ENCODE measurements at places on chromosomes 3 and 15. TPM values are rescaled to one million over a fixed set of nuclear protein-coding genes. Genes with fewer than 3 reads are reported as not detected.
A peak's percentile ranks its signal among the peaks of the same experiment; 100 is the strongest.

The CCR3 gene
- not detected for total RNA-seq

The SCG5 gene
- total RNA-seq: 0.80 TPM

The TMEM207 gene
- not detected for total RNA-seq

The SNTN gene
- total RNA-seq: not detected

The TF gene
- 63.3 TPM for total RNA-seq

The RNF111 gene
- total RNA-seq: 21.0 TPM

The COLQ gene
- 0.40 TPM for total RNA-seq

The LNP1 gene
- 0.64 TPM for total RNA-seq

The HYAL1 gene
- 4.1 TPM for total RNA-seq

GRCh38 chr15:99496302-99496629, 69.5 kb upstream of the MEF2A start:
- ATAC-seq: peak; percentile 32

GRCh38 chr3:29324180-29324651, 43.3 kb downstream of the RBMS3 start:
- peak; percentile 11 for ATAC-seq

DNA sequence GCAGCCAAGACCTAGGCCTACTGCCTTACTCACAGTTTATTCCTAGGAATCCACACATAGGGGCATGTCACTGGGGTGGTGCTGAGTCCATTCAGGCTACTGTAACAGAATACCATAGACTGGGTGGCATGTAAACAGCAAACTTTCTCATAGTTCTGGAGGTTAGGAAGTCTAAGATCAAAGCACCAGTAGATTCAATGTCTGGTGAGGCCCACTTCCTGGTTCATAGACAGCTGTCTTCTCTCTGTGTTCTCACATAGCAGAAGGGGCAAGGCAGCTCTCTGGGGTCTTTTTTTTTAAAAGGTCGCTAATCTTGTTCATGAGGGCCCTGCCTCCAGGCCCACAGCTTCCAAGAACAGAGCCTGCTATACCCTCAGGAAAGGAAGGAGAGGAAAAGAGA, 113.9 kb upstream of the MANF start:
- ATAC-seq: no peak

GRCh38 chr3:126053949-126054569, 29.9 kb downstream of the SLC41A3 start:
- ATAC-seq: no peak

- ATAC-seq: peak; percentile 54
These were observed 10.3 kb upstream of the KIF7 start for GRCh38 chr15:89665449-89666181.

DNA sequence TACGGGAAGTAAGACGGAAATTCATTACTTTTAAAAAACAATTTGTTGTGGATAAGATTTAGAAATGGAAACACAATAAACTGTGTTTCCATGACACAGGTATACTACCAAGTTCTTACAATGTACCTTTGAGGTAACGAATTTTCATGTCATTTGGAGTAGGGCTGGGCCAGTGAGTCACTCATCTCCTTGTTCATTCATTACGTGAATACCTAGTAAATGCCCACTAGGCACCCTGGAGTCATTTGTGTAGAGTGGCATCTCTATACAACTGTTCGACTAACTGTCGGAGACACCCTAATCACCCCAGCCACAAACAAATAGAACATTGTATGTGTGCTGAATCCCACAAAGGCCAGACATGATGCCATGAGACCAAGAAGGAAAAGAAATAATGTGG, 94.8 kb downstream of the IGF1R start:
- peak; percentile 85 for ATAC-seq

- ATAC-seq: no peak
These were observed 147.4 kb downstream of the FMN1 start for GRCh38 chr15:33047077-33047476.

DNA sequence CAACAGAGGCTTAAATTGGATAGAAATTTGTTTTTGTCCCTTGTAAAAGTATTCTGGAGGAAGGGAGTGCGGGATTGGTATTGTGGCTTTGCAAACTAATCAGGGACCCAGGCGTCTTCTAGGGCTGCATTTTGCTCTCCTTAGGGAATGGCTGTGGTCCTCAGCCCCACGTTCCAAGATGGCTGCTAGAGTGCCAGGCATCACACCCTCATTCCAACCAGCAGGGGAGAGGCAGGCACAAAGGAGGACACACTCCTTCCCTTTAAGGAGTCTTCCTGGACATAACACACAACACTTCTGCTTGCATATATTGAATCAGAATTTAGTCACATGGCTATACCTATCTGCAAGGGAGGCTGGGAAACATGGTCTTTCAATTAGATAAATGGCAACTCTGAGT, 174.5 kb upstream of the LYSMD4 start:
- no peak for ATAC-seq

DNA sequence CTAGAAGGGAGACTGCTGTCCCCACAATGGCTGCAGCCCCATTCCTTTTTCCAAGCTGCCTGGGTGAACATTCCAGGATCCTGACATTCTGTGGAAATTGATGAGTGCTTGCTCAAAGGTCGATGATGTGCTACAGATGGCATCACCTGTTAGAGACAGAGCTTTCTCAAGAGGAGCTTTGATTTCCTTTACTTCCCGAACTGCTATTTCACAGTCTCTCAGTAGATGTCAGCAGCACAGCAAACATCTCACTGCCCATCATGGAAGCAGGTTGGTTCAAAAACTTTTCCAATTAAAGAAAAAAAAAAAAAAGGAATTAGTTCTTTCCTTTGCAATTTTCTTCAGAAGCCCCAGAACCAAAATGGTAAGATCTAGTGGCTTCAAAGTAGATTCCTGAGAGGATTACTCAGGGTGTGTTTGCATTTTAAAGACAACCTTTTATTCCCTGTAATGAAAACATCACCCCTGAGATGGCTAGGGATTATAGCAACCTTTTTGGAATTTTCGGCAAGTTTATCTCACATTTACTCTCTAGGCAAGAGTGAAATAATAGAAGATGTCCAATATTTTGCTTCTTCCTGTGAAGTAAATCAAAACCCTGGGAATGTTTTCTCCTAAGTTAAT, 44.8 kb downstream of the POLR2M start:
- ATAC-seq: no peak

DNA sequence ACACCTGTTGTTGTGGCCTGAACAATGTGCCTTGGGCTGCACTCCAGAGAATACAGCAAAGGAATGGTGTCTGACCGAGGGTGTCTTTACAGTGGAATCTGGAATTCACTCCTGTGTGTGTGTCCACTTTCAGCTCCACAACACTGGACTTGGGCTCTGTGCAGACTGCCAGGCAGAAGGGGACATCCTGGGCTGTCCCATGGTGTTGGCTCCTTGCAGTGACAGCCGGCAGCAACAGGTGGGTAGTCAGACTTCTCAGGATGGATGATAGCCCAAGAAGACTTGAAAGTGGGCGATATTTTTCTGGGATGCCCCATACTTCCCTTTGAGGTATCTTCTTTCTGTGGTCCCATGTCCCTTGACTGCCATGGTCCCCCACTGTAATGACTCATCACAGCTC, 45.0 kb downstream of the DPH3 start:
- no peak for ATAC-seq

DNA sequence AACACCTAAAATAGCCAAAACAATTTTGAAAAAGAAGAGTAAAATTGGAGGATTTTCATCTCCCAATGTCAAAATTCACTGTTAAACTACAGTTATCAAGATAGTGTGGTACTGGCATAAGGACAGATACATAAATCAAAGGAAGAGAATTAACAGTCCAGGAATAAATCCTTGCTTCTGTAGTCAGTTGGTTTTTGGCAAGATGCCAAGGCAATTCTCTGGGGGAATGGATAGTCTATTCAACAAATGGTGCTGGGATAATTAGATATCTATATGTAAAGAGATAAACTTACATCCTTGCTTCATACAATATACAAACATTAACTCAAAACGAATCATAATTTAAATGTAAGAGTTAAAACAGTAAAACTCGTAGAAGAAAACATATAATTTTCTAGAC, 57.9 kb upstream of the SELENOK start:
- ATAC-seq: no peak

DNA sequence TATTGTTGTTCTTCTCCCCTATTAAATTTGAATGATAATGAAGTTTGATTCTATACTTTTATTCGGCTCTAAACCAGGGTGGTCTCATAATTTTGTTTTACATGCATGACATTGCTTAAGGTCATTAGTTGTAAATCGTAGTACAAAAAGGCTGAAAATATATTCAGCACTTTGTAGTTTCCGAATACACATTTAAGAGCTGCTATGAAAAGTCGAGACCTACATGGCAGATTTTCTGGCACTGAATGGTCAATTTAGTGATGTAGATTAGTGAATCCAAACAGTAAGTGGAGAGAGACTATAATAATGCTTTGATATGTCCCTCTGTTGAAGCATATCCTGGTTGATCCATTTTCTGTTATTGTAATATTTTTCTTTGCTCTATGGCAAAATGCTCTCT, 254.0 kb upstream of the SOX2 start:
- ATAC-seq: no peak

GRCh38 chr3:191238321-191238817, 39.3 kb downstream of the OSTN start:
- no peak for ATAC-seq

DNA sequence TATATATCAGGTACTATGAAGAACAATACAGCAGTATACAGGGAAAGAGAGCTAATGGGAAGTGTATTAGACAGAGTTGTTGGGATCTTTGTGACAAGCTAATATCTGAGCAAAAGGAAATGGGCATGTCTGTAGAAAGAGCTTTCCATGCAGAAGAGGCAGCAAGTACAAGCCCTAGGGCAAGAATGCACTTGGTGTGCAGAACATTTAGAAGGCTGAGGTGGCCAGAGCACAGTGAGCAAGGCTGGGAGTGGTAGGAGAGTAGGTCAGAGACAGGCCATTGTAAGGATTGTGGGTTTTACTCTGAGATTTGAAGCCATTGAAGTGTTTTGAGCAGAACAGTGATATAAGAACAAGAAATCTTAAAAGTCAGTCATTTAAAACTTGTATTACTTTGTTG, 353.9 kb upstream of the TGFBR2 start:
- ATAC-seq: no peak

DNA sequence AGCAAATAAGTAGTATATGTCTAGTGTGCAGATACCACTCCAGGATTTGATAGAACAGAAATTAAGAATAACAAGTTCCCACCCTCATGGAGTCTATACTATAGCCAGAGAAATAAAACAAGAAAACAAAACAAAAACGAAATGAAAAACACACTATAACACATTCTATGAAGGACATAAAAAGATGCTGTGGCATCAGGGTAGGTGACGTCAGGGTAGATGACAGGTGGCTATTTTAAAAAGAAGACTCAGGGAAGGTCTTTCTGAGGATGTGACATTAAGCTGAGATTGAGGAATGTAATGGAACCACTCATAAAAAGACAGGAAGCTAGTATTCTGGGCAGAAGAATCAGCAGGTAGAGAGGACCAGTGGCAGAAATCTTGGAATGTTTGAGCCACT, 469.6 kb downstream of the RAP2B start:
- no peak for ATAC-seq

DNA sequence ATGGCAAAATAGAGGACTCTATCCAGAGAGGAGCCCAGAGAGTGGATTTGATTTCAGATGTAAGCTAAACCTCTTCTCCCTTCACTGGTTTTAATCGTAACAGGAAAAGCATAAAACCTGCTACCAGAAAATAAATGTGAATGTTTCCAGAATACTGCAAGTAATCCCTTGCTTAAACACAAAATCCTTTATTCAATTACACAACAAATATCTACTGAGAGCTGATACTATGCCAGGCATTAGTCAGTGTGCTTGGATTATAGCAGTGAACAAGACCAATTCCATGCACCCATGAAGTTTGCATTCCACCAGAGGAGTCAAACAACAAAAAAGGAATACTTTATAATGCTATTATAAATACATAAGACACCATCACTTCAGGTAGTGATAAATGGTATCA, 15.1 kb downstream of the AVEN start:
- ATAC-seq: peak; percentile 86

DNA sequence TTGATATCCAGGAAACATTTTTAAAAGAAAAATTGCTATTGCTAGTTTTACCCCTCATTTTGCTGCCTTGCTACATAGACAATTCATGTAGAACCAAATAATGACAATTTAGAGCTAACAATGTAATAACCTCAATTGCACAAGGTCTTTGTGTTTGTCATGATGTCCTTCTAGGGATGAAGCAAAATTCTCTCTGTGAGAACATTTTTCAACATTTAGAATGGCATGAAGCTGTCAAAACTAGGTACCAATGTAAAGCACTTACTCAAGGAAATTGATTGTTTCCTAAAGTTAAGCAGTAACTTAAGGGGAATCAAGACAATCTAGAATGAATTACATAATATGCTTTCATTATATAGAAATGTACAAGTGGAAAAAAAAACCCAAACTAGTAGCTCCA, 7.9 kb upstream of the FGF7 start:
- no peak for ATAC-seq

- peak; percentile 97 for ATAC-seq
These were observed 142.4 kb downstream of the ANXA2 start for GRCh38 chr15:60255390-60255789.

DNA sequence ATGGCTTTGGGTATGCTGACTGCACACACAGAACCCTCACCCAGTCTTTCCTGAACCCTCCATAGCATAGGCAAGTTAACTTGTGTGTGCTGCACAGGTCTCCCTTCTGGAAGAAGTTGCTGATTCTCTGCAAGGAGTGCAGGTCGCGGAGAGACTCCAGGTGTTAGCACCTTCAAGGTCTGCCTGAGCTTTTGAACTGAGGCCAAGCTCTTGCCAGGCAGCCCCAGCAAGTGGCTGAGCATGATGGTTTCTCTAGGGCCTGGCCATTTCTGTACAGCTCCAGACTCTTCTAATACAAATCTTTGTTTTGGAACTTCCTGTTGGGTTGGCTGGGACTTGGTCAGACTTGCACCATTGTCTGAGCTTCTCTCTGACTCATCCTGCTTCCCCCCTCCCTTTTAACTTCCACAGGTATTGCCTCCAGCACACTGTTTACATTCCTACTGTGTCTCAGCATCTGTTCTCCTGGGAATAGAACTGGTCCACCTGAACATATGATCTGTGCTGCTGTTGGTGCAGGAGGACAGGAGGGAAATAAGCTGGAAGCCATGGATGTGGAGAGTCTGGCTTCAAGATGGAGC, 53.3 kb downstream of the KY start:
- ATAC-seq: peak; percentile 92

DNA sequence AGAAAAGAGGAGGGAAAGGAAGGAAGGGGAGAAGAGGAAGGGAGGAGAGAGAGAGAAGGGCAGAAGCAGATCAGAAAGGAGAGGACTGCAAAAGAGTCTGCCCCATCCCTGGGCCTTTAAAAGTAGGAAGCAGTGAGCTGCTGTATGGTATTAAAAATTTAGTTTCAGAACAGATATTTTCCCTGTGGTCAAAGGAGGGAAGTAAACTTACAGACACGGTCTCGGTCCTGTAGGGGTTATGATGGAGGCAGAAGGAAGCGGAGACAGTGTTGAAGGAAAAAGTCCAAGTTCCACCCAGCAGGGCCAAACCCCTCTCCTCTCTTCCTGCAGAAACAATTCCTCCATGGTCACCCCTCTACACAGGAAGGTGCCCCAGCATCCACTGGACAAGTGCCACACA, 122.0 kb upstream of the PROK2 start:
- no peak for ATAC-seq

- no peak for ATAC-seq
These were observed 56.1 kb downstream of the PLXNA1 start for GRCh38 chr3:127038923-127039581.

- ATAC-seq: no peak
These were observed 44.8 kb downstream of the ST8SIA2 start for GRCh38 chr15:92438471-92438870.

Measured in esophagus mucosa (tissue), 1 donor.